Gastroesophageal sphincter (tissue), 4 donors: ENCODE measurements at places on chromosomes 6 and 20. TPM values are rescaled to one million over a fixed set of nuclear protein-coding genes. Genes with fewer than 3 reads are reported as not detected.
A peak's percentile ranks its signal among the peaks of the same experiment; 100 is the strongest.

The TRAM2 gene
- total RNA-seq: 16.7 TPM

The PNISR gene
- 34.9 TPM for total RNA-seq

The ATF6B gene
- 26.9 TPM for total RNA-seq

The MOG gene
- total RNA-seq: not detected

The RAD21L1 gene
- not detected for total RNA-seq

The C20orf202 gene
- total RNA-seq: 1.3 TPM

The ID1 gene
- 714 TPM for total RNA-seq

The ERVFRD-1 gene
- not detected for total RNA-seq

The ARMH2 gene
- not detected for total RNA-seq

The PKIB gene
- 1.1 TPM for total RNA-seq

The DNAH8 gene
- total RNA-seq: not detected

The RPS10 gene
- 2,376 TPM for total RNA-seq

The NDUFAF5 gene
- 38.8 TPM for total RNA-seq

The TBXT gene
- not detected for total RNA-seq

The ZBP1 gene
- not detected for total RNA-seq

The PTGIS gene
- 169 TPM for total RNA-seq

The NRSN1 gene
- total RNA-seq: 0.15 TPM

The DNAAF9 gene
- 30.3 TPM for total RNA-seq

DNA sequence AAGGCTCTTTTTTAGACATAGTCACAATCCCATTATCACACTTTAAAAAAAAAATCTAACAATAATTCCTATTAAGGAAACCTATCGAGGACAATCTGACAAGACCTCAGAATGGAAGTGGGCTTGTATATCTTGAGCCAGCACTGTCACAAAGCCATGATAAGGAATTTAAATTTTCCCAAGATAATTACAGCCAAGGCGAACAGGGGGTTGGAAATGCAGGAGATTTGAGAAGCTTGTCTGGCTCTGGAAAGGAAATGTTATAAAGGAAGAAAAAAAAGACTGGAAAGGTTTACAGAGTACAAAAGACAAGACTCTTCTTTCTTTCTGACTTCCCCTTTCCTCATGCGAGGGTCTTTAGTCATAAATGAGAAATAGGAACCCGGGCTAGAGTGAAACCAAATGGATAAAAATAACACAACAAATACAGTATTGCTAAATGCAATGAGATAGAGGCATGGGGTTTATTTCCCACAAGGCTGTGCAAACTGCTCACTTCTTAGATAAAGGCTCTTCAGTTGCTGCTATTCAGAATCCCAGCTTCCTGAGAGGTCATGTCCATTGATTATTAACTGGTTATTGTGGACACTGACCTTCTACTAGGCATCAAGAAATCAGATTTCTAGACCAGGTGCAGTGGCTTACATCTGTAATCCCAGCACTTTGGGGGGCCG, 13.4 kb upstream of the GHRH start:
- ATAC-seq: no peak

DNA sequence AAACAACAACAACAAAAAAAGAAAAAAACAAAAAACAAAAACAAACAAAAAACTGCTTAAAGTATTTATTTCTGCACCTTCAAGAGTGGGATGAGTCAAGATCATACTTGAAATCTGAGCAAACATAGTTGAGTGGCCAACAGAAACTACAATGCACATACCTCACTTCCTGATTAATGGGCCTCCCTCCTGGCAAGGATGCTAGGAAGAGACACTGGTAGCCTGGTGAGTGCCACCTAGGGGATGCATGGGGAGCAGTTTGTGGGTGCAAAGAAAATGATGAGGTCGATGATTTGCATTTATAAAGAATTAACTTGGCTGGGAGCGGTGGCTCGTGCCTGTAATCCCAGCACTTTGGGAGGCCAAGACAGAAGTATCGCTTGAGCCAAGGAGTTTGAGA, 808.1 kb downstream of the MAFB start:
- ATAC-seq: no peak

DNA sequence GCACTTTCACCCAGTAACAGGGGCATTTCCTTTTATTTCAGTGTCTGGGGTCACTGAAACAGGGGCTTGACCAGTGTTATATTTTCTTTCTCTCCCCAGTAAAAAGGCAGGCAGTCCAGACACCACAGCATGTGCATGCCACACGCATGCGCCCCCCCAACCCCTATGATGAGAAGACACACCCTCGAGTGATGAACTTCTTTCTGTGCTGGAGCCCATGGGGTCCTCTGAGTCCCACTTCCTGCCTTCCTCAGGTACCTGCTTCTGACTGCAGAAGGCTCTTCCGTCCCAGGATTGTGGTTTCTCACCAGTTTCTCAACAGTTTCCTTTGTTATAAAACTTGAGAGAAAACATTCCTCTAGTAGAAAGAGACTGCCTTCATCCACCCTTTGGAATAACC, 45.7 kb upstream of the TMEM181 start:
- no peak for ATAC-seq

DNA sequence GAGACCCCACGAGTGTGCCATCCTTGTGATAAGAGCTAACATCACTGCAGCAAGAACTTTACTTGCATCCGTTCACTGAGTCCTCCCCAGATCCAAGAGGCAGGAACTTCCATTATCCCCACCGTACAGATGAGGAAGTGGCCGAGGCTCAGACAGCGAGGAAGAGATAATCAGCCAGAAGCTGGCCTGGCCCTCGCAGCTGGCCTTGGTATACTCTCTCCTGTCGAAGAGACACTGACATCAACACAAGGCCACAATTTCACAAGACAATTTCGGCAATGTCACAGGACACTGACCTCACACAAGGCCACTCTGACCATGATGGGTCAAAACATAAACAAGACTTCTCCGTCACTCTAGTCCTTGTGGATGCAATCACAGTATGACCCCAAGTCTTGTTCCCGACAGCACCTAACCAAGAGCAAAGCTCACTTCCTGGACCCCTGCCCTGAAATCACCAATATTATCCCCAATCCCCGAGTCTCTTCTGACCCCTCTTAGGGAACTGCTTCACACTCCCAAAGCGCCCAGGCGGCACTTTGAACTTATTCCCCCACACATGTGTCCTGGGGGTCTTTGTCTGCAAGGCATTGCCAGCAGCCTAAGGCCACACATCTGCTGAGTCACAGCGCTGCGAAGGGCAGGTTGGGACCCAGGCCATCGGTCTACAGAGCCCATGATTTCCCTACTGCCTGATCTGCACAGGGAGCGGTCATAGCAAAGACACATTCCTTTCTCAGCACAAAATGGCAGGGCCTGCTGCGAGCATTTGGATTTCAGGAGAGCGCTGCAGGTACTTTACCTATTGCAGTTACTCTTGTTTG, 14.8 kb upstream of the VAPB start:
- no peak for ATAC-seq

GRCh38 chr20:40808936-40809335, 119.9 kb upstream of the MAFB start:
- ATAC-seq: no peak

DNA sequence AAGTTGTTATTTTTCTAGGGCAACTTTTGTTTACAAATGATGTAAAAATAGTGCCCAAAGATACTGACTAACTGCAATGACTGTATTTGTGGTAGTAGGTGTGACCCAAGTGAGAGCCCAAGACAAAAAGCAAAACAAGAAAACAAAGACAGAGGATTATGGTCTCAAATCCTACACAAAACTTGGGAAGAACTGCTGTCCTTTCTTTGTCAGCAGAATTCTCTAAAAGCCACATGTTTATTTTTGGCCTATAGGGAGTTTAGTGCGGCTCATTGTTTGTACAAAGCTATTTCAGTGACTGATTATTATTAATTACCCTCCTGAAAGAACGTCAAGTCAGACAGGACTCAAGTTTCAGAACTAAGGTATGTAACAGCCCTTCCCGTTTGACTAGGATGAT, 509.2 kb upstream of the SLC35B3 start:
- no peak for ATAC-seq

- no peak for ATAC-seq
Measured at GRCh38 chr6:157066781-157067491, 256.4 kb downstream of the TMEM242 start.

- no peak for ATAC-seq
Measured at GRCh38 chr6:135311446-135312200, 130.5 kb downstream of the MYB start.

DNA sequence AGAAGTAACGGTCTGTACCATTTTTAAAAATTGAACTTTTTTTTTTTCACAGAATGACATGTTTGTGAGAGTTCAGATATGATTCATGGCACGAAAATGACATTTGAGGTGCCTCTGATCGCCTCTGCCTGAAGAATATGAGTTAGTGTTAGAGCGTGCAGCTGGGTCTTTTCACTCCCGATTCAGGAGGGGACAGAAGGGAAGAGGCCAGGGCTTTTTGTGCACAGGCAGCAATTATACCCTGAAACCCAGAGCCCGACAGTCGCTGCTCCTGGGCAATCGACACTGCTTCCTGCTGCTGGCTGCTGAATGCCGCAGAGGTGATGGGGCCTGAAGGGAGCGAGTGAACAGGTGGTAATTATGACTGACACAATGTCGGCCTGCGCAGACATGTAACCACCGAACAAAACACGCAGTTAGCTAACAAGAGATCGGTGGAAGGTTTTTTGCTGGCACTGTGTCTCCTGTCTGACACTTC, 652.0 kb upstream of the NOX3 start:
- ATAC-seq: no peak

DNA sequence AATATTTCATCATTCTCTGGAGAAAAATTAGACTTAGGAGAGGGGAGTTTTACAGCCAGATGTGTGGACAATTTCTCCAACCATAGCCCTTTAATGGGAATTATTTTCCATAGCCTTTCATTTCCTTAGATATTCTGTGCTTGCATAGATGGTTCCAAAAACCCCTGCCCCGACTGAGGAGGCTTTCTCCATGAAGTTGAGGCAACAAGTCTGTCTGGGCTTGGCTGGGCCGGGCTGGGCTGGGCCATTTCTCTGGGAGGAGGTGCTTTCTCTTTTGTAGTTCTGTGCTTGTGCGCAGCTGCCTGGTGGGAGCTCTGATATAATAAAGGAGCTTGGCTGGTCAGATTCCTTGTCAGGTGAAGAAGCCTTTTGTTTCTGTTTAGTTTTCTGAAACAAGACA, 71.4 kb downstream of the SOBP start:
- ATAC-seq: peak; percentile 65

DNA sequence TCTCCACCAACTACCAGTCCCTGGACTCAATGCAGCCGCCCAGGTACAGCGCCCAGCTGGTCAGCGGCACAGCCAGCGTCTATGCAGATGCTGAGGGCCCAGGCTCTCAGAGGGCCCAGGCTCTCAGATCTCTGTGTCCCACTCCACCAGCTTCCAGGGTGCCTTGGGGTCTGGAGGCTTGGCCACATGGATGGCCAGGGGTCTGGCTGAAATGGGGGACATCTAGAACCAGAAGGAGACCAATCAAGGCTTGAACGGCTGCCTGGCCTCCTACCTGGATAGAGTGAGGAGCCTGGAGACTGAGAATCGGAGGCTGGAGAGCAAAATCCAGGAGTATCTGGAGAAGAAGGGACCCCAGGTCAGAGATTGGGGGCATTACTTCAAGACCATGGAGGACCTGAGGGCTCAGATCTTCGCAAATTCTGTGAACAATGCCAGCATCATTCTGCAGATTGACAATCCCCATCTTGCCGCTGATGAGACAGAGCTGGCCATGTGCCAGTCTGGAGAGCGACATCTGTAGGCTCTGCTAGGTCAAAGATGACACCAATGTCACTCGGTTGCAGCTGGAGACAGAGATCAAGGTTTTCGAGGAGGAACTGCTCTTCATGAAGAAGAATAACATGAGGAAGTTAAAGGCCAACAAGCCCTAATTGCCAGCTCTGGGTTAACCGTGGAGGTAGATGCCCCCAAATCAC, 44.1 kb upstream of the GRM4 start:
- no peak for ATAC-seq

DNA sequence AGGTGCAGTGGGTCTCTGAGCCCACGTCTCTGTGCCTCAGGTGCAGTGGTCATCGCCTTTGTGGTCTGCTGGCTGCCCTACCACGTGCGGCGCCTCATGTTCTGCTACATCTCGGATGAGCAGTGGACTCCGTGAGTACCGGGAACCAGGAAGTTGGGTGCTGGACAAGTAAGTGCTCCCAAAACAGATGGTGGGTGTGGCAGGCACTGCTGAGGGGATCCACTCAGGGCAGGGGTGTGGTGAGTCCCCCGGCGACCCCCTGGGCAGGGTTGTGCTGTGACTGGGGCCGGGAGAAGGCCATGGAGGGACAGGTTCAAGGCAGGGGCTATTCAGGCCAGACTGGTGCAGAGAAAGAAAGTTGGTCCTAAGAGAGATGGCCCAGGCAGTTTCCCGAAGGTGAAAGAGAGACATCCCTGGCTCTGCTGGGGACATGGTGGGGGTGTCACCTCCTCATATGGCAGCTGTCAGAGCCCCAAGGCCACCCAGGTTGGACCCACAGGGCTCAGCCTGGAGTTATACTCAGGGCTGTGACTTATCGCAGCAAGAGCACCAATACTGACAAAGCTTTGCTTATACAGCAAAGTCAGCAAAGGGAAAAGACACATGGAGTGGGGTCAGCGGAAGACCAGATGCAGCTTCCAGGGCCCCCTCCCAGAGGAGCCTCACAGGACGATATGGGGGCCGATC, 37.9 kb upstream of the MRGBP start:
- ATAC-seq: no peak

DNA sequence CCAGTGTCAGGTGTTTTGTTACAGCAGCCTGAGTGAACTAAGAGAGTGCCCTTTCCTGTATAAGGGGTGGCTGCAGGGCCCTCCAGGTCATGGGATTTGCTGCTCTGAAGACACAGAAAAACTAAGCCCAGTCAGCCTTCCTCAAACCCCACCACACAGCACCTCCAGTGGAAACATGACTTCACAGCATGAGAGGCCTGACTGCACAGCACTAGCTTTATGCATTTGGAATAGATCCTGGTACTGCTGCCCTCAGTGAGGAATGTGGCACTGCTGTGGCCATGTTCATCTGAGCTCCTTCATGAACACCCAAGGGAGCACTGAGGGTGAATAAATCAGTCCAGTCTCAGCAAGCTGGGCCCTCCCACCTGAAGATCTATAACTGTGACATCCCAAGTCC, 296.1 kb upstream of the FOXQ1 start:
- ATAC-seq: peak; percentile 48

- peak; percentile 71 for ATAC-seq
Measured at GRCh38 chr6:6469074-6469473, 119.4 kb upstream of the LY86 start.

- peak; percentile 57 for ATAC-seq
Measured at GRCh38 chr6:130366107-130367005, 539 bp downstream of the TMEM200A start.

- ATAC-seq: peak; percentile 24
Measured at GRCh38 chr6:166381733-166382499, 824 bp downstream of the MPC1 start.

- no peak for ATAC-seq
Measured at GRCh38 chr20:63070771-63071540, 64.2 kb upstream of the BHLHE23 start.

- no peak for ATAC-seq
Measured at GRCh38 chr20:17859002-17859615, 109.5 kb downstream of the SNX5 start.

GRCh38 chr6:8983202-8983688, 547.9 kb upstream of the SLC35B3 start:
- peak; percentile 61 for ATAC-seq

GRCh38 chr6:75896526-75896925, 147.5 kb downstream of the MYO6 start:
- ATAC-seq: no peak

GRCh38 chr20:39596554-39596953, 634.4 kb downstream of the DHX35 start:
- no peak for ATAC-seq
